ENCODE measurements at places on chromosomes 1 and 21.

DNA sequence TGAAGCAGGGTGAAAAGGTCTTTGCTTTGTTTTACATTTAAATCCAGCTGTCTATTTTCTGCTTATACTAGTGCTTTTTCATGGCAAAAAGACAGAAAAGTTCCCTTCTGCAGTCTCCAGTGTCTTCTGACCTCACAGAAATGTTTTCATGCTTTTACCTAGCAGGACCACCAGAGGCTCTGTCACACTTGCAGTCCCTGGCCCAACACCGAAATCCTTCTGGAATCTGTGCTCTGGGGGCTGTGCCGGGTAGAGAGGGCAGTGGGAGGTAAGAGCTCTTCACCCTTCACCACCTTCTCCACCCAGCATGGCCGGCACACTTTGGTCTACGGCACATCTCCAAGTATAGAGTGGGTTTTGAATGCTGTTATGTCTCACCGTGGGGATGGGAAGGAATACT lies 20.8 kb downstream of the GNAT2 start:
- no peak for DNase-seq

DNA sequence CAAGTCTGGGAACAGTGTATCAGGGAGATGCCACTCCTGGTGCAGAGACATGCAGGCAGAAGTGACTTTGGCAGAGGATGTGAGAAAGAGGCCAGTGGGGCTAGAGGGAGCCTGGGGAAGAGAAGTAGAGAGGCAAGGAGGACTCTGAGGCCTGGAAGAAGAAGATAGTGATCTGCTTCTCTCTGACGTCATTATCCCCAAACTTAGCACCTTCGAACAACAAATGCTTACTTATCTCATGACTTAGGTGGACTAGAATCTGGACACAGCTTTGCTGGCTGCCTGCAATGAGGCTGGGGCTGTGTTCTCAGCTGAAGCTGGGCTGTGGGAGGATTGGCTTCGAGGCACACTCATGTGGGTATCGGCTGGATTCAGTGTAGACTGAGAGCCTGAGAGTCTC lies 44.5 kb upstream of the ZNF678 start:
- DNase-seq = no peak

DNA sequence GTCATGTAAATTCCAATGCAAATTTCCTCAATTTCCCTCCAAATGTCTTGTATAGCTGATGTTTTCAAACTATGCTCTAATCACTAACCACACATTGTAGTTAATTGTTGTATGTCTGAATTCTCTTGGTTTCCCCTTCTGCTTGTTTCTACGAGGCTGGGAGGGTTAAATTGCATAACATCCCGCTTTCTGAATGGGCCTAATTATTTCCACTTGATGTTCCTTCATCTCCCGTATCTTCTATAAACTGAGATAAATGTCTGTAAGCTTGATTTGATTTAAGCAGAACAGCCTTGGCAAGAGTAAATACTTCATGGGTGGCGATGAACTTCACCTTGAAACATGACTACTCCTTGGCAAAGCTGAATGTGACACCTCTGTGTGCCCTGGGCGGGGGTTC lies 72.2 kb downstream of the SERINC2 start:
- DNase-seq = no peak

DNA sequence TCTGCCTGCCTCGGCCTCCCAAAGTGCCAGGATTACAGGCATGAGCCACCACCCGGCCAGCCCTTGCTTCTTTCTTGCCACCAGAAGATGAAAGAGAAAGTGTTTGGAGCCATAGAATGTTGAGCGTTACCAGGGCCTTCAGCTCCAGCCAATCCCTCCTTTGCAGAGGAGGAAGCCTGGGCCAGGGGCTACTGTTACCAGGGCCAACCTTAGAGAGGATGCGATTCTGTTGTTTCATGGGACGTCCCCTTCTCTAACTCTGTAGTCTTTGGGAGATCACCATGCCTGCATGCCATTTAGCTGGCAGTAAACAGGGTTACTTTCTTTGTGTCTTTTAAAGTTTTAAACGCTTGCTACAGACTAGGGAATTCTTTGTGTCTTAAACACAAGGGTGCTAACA lies 45.8 kb downstream of the CLDN14 start:
- no peak for DNase-seq

DNA sequence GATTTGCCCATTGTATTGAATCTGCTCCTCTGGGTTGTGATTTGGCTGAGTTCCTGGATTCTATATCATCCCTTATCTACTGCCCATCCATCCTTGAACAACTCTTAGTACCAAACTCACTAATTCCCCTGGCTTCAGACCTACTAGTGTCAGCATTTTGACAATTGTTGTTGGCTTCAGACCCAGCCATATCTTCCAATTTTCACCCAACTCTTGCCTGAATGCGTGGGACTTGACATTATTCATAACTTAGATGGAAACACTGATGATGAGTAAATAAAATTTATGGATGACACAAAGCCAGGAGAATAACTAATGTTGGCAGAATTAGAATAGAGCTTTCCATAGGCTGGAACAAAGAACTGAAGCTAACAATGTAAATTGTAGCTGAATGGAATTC lies 27.3 kb upstream of the EDEM3 start:
- no peak for DNase-seq

DNA sequence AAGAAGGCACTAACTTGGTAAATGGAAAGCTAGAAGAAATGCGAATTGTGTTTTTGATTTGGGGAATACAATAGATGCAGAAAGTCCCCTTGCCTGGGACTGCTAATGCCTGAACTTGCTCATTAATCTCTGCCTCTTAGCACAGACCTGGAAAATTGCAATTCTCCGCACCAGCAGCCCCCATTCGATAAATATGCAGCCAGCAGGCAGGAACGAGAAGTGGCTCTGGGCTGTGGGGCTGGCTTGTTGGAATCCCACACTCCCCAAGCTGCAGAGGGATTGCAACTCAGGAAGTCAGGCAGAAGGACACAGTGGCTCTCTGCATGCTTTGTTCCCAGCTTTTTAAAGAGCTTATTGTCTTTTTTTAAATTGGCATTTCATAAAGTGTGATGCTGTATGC lies 51.3 kb downstream of the PCP4 start:
- no peak for DNase-seq

All from GM10248 (cell line).